ENCODE measurements at places on chromosomes 11 and 22. TPM values are rescaled to one million over a fixed set of nuclear protein-coding genes. Genes with fewer than 3 reads are reported as not detected.

- no peaks in the 10 kb centered on the region for H3K4me1 ChIP-seq
- H3K36me3 ChIP-seq = no peaks in the 10 kb centered on the region
- no peak overlapping the region for H3K4me3 ChIP-seq
- H3K27ac ChIP-seq = no peak overlapping the region
- no peaks in the 10 kb centered on the region for H3K27me3 ChIP-seq
These were observed 378.7 kb upstream of the ANO5 start for GRCh38 chr11:21814169-21814568.

DNA sequence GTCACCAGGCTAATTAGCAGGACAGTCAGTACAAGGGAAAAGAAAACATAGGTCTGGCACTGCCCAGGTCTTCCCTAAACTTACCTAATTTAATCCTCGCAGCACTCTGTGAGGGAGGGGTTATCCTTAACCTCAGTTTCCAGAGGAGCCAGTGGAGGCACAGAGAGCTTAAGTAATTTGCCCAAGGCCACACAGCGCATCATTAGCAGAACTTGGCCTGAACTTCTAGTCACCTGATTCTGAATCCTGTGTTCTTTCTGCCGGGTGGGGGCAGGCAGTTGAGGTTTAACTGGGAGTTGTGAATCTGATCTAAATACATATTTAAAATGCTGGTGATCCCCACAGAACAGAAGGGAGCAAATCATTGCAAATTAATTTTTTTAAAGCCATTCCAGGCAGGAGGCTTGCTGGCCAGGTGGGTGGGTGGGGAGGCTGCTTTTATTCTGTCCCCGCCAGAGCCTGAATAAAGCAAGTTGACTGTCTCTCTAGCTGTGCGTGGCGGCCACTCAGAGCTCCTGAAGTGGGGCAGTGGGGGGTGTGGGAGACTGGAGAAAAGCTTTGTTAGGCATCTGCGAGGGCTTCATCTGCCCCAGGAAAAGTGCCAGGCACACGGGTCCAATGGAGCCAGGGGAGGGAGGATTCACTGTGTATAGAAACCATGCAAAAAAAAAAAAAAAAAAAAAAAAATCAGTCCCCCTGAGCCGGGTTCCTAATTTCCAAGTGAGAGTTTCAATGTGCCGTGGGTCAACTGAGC, 66.1 kb downstream of the NFAM1 start:
- H3K27me3 ChIP-seq = peaks cover 6% of the 10 kb centered on the region
- H3K36me3 ChIP-seq = peaks cover 4% of the 10 kb centered on the region
- H3K4me1 ChIP-seq = no peaks in the 10 kb centered on the region

DNA sequence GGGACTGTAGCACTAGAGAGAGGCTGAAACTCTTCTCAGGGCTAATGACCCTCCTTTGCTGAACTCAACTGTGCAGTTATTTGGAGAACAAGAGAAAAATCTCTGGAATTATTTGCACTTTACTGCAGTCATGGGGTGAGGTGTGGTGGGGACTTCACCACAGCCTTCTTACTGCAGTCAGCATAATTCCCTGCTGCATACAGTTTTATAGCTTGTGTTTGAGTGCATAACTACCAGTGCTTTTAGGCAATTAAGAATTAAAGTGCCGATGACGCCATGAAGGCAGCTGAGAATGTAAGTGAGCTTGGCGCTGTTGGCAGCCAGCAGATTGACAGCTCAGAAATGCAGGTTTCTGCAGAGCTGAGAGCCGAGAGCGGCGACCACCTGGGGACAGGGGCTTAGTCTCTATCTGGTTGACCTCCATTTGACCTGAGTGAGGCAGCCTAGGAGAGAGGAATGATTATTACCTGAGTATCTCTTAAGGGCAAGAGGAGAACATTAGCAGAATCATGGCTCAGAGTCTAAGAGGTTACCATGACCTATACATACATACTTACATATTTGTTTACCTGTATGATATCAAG, 830.0 kb downstream of the NTM start:
- no peaks in the 10 kb centered on the region for H3K4me1 ChIP-seq
- no peaks in the 10 kb centered on the region for H3K27me3 ChIP-seq
- H3K36me3 ChIP-seq = no peaks in the 10 kb centered on the region

DNA sequence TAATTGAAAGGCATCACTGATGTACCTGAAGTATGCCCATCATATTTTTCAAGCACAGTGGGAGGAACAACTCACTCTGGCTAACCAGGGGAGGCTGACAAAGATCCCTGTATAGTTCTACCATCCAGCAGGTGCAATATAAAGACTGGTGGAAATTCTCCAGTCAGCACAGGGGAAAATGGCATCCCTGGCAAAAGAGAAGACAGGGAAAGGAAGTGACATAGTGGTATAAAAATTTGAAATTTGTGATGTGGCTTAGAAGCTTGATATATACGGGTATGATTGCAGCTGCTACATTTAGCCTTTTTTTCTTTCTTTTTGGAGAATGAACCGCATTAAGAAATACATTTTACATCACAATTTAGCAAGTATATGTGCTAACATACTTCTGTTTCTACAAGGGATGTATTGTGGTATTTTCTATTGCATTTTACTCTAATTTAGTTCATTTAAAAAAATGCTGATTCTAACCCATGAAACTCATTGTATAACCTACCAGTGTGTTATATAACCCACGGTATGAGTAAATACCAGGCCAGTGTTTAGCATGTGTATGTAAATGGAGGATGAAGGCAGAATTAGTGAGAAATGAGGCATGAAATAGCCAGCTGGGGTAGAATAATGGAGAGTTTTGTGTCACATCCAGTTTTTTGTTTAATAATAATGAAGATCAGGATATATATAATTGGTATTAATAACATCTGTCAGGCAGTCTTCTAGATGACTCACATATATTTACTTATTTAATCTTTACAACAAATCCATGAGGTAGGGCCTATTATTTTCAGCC, 186.1 kb downstream of the ARHGAP42 start:
- H3K36me3 ChIP-seq = peaks cover 3% of the 10 kb centered on the region
- H3K27ac ChIP-seq = no peak overlapping the region
- DNase-seq = no peak
- H3K4me3 ChIP-seq = no peak overlapping the region

DNA sequence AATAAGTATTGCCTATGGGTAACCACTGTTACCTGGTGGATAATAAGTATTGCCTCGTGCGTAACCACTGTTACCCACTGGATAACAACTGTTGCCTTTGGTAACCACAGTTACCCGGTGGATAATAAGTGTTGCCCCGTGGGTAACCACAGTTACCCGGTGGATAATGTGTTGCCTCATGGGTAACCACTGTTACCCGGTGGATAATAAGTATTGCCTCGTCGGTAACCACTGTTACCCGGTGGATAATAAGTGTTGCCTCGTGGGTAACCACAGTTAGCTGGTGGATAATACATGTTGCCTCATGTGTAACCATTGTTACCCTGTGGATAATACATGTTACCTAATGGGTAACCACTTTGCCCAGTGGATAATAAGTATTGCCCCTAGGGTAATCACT, 9.8 kb upstream of the NXPE4 start:
- DNase-seq = no peak
- no peaks in the 10 kb centered on the region for H3K36me3 ChIP-seq
- H3K27me3 ChIP-seq = no peaks in the 10 kb centered on the region
- no peak overlapping the region for H3K4me3 ChIP-seq

GRCh38 chr11:128476729-128477128, 110.6 kb downstream of the ETS1 start:
- no peak overlapping the region for H3K4me3 ChIP-seq
- H3K4me1 ChIP-seq = peaks cover 39% of the 10 kb centered on the region
- H3K27ac ChIP-seq = no peak overlapping the region
- peaks cover 29% of the 10 kb centered on the region for H3K36me3 ChIP-seq
- no peaks in the 10 kb centered on the region for H3K27me3 ChIP-seq

- no peak overlapping the region for H3K4me3 ChIP-seq
- no peak for DNase-seq
- no peak overlapping the region for H3K27ac ChIP-seq
These were observed 43.1 kb upstream of the MYH9 start for GRCh38 chr22:36430863-36431262.

DNA sequence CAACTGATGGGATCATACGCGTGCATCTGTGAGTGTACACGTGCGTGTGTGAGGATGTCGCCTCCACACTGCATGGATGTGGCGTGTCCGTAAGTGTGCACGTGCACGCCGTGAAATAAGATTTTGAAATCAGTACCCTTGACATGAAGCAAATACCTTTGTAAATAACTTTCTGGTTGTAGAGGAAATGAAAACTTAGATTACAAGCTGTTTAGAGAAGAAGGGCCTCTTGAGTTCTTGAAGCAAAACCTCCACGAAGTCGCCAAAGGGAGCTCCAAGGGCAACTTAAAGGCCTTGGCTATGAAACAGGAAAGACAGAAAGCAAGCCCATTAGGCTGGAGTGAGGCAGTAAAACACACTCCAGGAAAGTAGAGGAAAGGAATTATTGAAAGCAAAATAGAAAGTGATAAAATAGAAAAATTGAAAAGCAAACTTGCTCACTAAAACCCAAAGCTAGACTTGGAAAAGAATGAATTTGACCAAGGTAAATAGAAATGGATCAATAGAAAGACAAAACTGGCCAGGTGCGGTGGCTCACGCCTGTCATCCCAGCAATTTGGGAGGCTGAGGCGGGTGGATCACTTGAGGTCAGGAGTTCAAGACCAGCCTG, 29.7 kb upstream of the TOLLIP start:
- H3K36me3 ChIP-seq = no peaks in the 10 kb centered on the region
- H3K27ac ChIP-seq = no peak overlapping the region
- DNase-seq = no peak
- peaks cover 12% of the 10 kb centered on the region for H3K4me1 ChIP-seq
- no peak overlapping the region for H3K4me3 ChIP-seq

DNA sequence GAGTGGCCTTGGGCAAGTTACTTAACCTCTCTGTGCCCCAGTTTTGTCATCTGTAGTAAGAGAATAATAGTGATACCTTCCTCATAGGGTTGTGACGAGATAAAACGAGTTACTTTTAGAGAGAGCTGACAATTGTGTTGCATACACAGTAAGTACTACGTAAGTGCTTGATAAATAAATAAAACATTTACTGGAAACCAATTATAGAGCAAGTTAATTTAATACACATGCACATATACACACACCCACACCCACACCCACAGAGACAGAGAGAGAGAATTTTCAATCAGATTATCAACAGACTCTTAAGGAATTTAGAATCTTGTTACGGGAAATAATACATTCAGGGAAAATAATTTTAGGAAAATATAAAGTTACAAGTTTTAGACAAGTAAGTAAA, 1045.8 kb upstream of the TENM4 start:
- no peaks in the 10 kb centered on the region for H3K4me1 ChIP-seq
- no peaks in the 10 kb centered on the region for H3K36me3 ChIP-seq
- no peaks in the 10 kb centered on the region for H3K27me3 ChIP-seq
- no peak for DNase-seq
- H3K27ac ChIP-seq = no peak overlapping the region

- H3K4me1 ChIP-seq = no peaks in the 10 kb centered on the region
- H3K27me3 ChIP-seq = no peaks in the 10 kb centered on the region
- DNase-seq = no peak
- H3K36me3 ChIP-seq = no peaks in the 10 kb centered on the region
- H3K4me3 ChIP-seq = no peak overlapping the region
These were observed 97.6 kb downstream of the KCNQ1 start for GRCh38 chr11:2542406-2542805.

GRCh38 chr22:17742527-17742902, 31.8 kb downstream of the BID start:
- peak; percentile 69 for DNase-seq
- no peaks in the 10 kb centered on the region for H3K36me3 ChIP-seq
- H3K27me3 ChIP-seq = no peaks in the 10 kb centered on the region
- H3K4me3 ChIP-seq = no peak overlapping the region
- no peaks in the 10 kb centered on the region for H3K4me1 ChIP-seq
- no peak overlapping the region for H3K27ac ChIP-seq

DNA sequence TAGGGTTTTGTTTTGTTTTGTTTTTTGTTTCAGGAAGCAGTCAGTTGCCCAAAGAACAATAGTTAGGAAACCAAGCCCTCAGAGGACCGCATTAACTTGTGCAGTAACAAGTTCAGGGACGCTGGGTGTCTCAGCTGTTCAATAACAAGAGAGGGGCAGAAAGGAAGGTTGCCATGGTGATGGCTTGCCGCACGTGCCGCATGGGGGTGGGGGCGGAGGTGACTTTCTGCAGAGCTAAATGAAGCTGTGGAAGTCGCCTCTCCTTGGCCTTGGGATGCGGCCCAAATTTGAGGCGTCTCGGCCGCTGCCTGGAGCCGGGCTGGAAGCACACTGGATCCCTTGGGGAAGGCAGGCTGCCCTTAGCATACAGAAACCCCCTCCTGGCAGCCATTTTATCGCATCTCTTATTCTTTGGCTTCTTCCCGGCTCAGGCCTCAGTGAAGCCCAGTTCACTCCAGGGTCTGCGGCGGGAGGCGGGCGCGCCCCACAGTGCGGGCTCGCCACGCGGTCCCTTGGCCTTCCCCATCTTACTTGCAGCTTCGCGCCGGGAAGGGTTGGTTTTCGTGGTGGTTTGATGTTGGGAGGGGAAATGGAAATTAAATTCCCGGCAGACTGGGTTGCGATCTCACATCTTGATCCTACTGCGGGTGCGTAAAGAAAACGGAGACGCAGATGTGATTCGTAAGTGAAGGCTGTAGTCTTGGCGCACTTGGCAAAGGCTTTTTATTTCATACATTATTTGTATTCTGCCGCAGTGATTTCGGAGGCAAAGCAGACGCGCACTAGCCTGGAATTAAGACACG, 94.3 kb downstream of the SLC17A6 start:
- no peaks in the 10 kb centered on the region for H3K4me1 ChIP-seq
- no peaks in the 10 kb centered on the region for H3K27me3 ChIP-seq
- no peak for DNase-seq
- no peak overlapping the region for H3K27ac ChIP-seq

DNA sequence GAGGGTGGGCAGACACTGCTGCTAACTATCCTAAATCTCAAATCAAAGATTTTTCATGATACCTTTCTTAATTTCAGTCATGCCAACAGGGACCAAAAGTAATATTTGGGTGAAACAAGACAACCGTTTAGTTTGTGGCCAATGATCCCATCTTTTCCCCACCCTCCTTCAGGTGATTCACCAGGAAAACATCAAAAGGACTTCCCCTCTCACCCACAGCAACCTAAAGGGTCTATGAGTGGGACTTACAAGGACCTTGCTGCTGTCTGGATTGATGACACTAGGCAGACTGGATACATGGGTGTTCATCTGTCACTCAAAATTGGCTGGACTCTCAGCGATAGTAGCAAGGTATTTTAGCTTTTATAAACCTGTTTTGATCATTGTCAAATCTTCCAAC, 62.0 kb upstream of the ZC3H12C start:
- no peaks in the 10 kb centered on the region for H3K27me3 ChIP-seq
- H3K36me3 ChIP-seq = no peaks in the 10 kb centered on the region
- H3K4me3 ChIP-seq = no peak overlapping the region
- no peak for DNase-seq
- H3K4me1 ChIP-seq = peaks cover 12% of the 10 kb centered on the region
- no peak overlapping the region for H3K27ac ChIP-seq

The CNIH2 gene
- polyA plus RNA-seq = 1.1 TPM

The THY1 gene
- 0.54 TPM for polyA plus RNA-seq

The OR51B2 gene
- not detected for polyA plus RNA-seq

The GNG3 gene
- polyA plus RNA-seq = 0.75 TPM

Data from small intestine (tissue), 16 donors.